Choroid plexus epithelial cell (primary cell): ENCODE measurements at places on chromosomes 2 and 18.
A peak's percentile ranks its signal among the peaks of the same experiment; 100 is the strongest.

- DNase-seq: no peak
These were observed 69.5 kb downstream of the MYO5B start for GRCh38 chr18:50125456-50125855.

- no peak for DNase-seq
These were observed 34.0 kb downstream of the ARHGAP28 start for GRCh38 chr18:6763524-6763923.

DNA sequence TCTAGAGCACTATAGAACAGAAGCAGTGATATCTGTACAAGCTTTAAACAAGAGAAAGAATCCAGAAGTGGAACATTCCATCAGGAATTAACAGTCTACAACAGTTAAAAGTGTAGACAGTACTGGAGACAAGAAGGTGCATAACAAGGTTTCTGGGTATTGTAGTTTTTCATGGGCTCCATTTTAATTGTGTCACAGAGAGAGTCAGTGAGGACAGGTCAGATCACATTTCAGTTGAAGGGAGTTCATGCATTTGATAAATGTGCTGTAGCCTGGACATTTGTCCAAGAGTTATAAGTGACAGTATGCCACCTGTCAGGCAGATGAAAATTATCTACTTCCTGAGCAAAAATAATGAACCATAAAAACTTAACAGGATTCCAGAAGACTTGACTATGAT lies 328.6 kb downstream of the CNTNAP5 start:
- DNase-seq: no peak

GRCh38 chr2:64807417-64807816 lies 153.7 kb upstream of the SERTAD2 start:
- peak; percentile 91 for DNase-seq

DNA sequence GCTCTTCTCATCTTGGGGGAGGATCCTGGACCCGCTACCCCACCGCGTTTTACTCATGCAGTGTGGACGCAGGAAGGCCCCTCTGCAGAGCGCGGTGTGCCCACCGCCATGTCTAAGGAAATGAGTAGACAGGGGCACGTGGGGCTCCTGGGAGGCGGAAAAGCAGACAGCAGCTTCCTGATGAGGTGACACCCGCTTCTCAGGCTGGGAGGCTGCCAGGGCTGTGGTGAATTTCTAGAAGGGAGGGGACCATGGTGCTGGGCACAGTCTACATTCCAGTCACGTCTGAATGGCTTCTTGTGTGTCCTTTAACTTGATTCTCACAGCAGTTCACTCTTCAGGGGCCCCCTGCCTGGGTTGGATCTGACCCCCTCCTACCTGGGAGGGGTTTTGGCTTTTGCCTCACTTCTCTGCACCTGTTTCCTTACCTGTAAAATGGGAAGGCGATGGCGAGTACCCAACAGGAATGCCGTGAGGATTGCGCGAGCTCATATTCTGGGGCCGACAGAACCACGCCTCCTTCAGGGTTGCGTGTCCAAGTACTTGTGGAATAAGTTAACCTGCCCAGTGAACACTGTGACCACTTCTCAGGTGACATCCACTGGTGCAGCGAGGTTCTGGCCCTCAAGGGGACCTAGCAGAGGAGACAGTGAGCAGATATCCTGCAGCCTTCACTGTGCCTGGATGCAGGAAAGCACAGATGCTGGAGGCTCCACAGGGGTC lies 32.3 kb upstream of the MBP start:
- no peak for DNase-seq

DNA sequence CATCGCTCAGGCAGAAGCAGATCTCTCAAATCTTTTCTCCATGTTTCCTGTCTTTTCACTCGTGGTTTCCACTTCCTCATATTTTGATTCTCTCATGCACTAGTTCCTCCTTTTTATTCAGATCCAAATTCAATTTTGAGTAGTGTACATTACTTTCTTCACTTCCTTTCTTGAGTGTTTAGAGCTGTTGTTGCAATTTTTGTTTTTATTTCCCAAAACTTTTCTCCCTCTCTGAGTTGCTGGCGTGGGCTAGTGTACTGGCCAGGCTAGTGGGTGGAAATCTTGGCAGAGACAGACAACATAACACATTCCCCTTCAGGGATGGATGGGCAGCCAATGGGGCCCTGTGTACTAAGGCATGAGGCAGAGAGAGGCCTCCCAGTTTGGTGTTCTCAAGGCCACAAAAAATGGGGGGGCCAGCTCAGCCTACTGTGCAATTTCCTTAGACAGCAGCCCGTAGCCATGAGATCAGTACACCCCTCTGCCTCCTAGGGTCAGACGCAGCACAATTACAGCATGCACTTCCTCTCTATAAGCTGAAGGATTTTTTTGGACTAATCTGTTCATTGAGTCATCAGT lies 145.1 kb upstream of the PID1 start:
- DNase-seq: peak; percentile 94

DNA sequence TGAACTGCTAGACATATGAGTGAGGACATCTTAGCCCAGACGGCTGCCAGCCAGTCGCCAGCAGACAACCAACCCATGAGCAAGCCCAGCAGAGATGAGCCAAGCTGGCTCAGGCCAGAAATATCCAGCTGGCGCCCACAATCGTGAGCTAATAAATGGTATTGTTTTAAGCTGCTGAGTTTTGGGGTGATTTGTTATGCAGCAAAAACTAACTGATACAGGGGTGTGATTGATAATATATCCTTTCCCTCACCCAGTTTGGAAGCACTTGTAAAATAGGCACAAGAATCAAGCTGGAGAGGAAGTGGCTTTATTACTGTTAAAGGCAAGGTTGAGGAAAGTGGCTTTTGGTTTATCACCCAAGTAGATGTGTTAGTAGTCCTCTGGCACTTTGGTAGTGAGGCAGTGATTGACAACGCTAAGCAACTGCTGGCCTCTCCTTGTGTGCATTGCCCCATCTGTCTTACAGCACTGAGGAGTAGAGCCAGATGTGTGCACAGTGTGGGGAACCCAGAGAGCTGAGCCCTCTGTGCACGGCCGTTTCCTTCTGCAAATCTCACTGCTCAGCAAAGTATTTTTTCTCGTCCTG lies 110.1 kb downstream of the MYO1B start:
- DNase-seq: no peak

- DNase-seq: no peak
These were observed 7.7 kb upstream of the GALNT13 start for GRCh38 chr2:153864022-153864421.

DNA sequence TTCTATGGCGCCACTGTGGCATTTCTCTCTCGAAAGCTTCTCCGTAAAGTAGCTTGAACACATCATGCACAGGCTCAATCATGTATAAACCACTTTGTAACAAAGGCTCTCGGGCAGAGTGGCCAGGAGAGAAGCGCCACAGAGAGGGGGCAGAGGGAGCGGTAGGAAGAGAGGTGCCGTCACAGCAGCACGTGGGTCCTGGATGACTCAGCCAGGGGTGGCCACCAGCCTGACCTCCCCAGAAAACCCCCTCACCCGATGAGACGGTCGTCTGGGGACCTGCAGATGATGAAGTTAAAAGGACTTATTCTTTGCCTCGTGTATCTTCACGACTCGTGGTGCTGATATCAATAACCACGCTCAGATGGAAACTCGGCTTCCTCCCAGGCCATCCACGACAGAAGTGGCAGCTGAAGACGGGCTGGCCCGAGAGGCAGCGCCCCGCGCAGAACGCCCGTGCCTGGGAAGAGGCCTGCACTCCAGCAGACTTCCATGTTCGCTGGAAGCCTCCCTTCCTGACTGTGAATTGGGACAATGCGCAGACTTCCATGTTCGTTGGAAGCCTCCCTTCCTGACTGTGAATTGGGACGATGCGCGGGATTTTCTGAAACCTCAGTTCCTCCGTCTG lies 46.4 kb upstream of the MTCL1 start:
- DNase-seq: no peak

DNA sequence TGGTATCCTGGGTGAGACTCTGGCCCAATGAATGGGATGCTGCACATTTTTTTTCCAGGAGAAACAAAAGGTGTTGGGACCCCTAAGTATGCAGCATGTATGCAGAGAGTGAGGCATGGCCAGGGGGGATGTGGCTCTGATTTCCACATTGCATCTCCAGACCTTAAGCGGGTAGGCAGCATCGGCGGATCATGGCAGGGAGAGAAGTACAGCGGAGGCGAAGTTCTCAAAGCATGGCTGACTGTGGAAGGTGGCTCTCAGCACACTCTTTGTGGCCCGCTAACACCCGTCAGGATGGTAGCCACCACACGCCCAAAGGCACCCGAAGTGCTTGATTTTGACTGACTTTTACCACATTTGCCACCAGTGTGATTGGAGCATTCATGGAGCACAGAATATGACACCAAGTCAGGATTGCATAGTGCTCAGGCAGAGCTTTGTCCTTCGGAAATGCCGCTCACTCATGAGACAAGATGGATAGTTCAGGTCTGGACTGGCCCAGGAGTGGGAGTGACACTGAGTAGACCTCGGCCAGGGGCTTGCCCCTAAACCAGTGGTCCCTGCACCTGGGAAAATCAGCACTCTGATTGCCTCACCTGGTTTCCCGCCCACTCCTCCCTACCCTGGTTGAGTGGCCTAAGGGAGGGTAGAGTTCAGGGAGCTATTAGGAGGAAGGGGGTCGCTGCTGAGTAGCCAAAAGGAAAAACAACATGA lies 14.2 kb downstream of the INPP4A start:
- no peak for DNase-seq

DNA sequence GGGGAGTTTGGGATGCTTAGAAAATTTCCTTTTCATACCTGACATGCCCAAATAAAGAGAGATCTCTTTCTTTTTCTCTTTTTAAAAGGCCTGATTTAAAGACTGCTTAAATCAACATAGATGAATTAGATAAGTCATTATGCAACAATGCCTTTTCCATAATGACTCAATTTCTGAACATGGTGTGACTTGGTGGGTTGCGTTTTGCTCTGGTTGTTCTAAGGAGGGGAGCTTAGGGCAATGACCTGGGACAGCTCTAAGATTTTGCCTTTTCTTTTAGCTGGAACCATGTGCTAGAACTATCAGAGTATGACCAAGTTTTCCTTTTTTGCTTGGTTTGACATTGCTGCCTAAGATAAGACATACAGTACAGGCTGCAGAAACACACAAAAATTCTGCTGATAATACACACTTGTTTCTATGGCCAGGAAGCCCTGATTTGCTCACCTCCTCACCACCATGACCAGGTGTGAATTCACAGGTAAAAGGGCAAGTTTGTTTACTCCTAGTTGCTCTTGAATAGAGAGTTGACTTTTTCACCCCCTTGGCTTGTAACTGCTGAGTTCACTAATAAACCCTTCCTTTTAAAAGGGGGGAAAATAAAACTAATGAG lies 58.1 kb upstream of the IL1RL1 start:
- DNase-seq: peak; percentile 46

GRCh38 chr18:21853016-21853415 lies 112.4 kb downstream of the MIB1 start:
- peak; percentile 80 for DNase-seq

GRCh38 chr18:45127405-45127804 lies 446.7 kb downstream of the SETBP1 start:
- no peak for DNase-seq

GRCh38 chr2:196245378-196246140 lies 74.2 kb upstream of the STK17B start:
- DNase-seq: no peak

DNA sequence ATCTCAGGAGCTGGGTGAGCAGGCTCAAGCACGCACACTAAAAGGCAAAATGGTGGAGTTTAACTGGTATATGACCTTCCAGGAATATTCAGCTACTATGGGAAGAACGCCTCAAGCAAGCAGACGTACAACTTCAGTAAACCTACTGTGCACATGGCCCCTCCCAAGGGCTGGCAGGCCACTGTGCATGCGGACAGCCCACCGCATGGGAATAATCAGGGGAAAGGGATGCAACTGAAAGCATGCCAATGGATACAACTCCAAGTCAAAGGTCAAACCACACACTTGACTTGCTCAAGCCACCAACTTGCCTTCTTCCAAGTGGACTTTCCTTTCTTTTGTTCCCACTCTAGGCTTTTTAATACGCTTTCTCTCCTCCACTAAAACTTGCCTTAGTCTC lies 121.6 kb upstream of the SNTG2 start:
- DNase-seq: no peak

GRCh38 chr2:160491911-160492371 lies 1.7 kb downstream of the RBMS1 start:
- DNase-seq: peak; percentile 71

GRCh38 chr2:133844214-133844892 lies 276.1 kb upstream of the NCKAP5 start:
- DNase-seq: peak; percentile 85

- DNase-seq: no peak
These were observed 535.3 kb upstream of the SYT4 start for GRCh38 chr18:43812627-43813026.

DNA sequence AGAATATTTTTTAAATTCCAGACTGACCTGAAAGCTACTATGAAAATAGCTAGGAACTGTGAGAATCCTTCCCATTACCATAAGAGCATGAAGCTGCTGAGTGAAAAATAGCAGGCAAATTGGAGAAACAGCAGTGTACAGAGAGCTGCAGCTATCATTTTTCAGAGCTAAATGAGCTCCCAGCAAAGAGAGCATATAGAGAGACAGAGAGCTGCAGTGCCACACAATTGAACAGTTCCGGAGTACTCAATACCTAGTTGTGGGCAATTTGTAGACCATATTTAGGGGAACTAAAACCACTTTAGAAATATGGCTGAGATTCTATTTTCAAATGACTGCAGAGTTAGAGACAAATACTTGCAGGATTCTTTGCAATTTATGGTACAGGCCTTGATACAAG lies 645.3 kb downstream of the STK39 start:
- no peak for DNase-seq

DNA sequence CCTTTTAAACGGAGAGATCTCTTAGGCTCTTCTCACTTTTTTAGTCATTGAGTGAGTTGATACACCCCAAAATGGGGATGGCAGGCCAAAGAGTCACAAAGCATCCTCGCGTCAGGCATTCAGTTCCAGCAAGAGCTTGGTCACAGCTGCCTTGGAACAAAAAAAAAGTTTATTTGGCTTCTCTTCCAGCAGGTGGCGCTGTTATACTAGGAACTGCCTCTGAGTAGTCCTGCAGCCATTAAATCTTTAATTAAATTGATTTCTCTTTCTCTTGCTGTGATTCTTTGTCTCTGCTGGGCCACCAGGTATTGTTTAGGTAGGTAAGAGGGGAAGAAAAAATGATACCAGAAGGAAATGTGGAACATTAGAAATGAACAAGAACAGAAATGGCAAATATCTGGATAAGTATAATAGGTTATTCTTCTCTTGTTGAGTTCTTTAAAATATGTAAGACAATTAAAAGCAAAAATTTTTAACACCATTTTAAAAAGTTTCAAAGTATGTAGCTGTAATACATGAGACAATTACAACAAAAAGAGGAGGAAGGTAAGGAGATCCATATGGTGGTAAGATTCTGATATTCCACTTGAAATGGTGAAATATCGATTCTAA lies 175.1 kb downstream of the GALNT1 start:
- DNase-seq: peak; percentile 76

- no peak for DNase-seq
These were observed 34.7 kb downstream of the LRRTM1 start for GRCh38 chr2:80269806-80270205.

DNA sequence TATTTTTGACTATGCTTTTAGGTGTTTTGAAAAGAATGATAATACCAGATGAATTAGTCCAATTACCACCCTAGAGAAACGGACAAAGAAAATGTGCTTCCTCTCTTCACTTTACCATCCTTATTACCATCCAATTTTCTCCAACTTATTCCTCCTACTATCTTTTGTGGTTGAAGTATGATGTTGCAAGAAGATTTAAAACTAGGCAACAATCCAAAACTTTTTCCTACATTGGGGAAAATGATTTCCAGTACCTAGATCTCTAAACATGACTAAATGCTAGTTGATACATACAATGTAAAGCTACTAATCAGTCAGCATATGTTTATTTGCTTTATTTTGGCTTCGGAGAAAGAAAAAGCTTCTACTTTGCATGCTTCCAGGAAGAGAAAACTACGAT lies 355.0 kb upstream of the LYPD1 start:
- DNase-seq: no peak
